ENCODE measurements at places on chromosomes 6 and 20. TPM values are rescaled to one million over a fixed set of nuclear protein-coding genes. Genes with fewer than 3 reads are reported as not detected.
A peak's percentile ranks its signal among the peaks of the same experiment; 100 is the strongest.

Gene BPIFB2
- total RNA-seq: not detected

Gene BTNL2
- total RNA-seq: not detected

Gene LHFPL5
- total RNA-seq: not detected

Gene SNAI1
- total RNA-seq: 7.0 TPM

Gene RSPH9
- 0.50 TPM for total RNA-seq

Gene PLCB1
- 11.1 TPM for total RNA-seq

Gene GINS1
- total RNA-seq: 74.3 TPM

Gene TINAG
- total RNA-seq: not detected

Gene EPB41L2
- 90.2 TPM for total RNA-seq

Gene OR12D3
- not detected for total RNA-seq

DNA sequence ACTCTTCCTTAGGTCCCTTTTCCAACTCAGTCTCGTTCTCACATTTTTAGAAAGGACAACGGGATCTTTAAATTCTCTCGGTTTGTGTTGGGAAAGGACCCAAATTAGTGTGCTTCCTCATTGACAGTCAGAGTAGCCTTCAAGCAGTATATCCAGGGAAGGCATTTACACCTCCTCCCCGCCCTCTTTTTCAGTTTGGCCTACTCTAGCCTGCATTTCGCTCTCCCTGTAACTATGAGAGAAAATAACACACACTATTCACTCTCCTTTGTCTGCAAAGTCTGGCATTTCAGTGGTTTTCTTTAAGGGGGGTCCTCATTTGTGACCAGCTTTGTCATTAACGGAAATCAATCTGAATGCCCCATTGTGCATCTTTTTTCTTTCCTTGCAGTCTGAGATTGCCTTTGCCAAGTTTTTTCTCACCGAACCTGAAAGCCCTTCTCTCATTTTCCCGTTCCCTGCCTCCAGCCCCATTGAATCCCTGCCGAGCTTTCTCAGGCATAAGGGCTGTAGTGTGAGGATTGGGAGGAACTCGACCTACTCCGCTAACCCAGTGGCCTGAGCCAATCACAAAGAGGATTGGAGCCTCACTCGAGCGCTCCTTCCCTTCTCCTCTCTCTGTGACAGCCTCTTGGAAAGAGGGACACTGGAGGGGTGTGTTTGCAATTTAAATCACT is 393 bp upstream of the FABP7 start:
- peaks cover 3% of the 10 kb centered on the region for H3K4me1 ChIP-seq
- H3K27me3 ChIP-seq: no peaks in the 10 kb centered on the region
- peak; percentile 84 for DNase-seq
- no peak overlapping the region for H3K27ac ChIP-seq

GRCh38 chr20:40682104-40682981 is 6.7 kb downstream of the MAFB start:
- peaks cover 76% of the 10 kb centered on the region for H3K27me3 ChIP-seq
- H3K36me3 ChIP-seq: no peaks in the 10 kb centered on the region

- H3K4me1 ChIP-seq: peaks cover 3% of the 10 kb centered on the region
- DNase-seq: no peak
- no peak overlapping the region for H3K27ac ChIP-seq
- no peaks in the 10 kb centered on the region for H3K27me3 ChIP-seq
- H3K36me3 ChIP-seq: no peaks in the 10 kb centered on the region
- H3K4me3 ChIP-seq: no peak overlapping the region
Measured at GRCh38 chr6:9347608-9348007, 912.3 kb upstream of the SLC35B3 start.

GRCh38 chr6:137697267-137697938 is 169.7 kb upstream of the TNFAIP3 start:
- DNase-seq: peak; percentile 37
- no peaks in the 10 kb centered on the region for H3K27me3 ChIP-seq
- no peak overlapping the region for H3K4me3 ChIP-seq
- no peaks in the 10 kb centered on the region for H3K36me3 ChIP-seq
- H3K4me1 ChIP-seq: no peaks in the 10 kb centered on the region
- no peak overlapping the region for H3K27ac ChIP-seq

DNA sequence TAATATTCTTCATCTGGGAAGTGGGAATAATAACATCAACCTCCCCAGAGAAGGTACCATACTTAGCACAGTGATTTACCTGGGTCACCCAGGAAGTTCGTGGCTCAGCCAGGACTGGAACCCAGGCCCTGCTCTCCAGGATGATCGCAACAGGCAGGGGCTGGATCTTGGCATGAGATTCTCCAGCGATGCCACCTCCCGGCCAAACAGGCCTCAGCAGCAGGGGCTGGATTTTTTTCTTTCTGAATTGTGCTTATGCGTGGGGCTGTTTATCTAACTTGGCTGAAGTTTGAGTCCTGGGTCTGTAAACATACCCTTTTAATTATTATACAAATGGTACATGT is 129.5 kb upstream of the PTPN1 start:
- H3K4me3 ChIP-seq: no peak overlapping the region
- H3K36me3 ChIP-seq: no peaks in the 10 kb centered on the region
- DNase-seq: no peak
- H3K4me1 ChIP-seq: no peaks in the 10 kb centered on the region

Data from H9 (cell line).